Thoracic aorta (tissue), 2 donors: ENCODE measurements at places on chromosomes 5 and 9. TPM values are rescaled to one million over a fixed set of nuclear protein-coding genes. Genes with fewer than 3 reads are reported as not detected.

TEX48 gene
- not detected for total RNA-seq

SOX30 gene
- not detected for total RNA-seq

SHC3 gene
- total RNA-seq, result 1.8 TPM

PCDHA1 gene
- total RNA-seq, result not detected

DAB2 gene
- 187 TPM for total RNA-seq

MAMDC4 gene
- 1.8 TPM for total RNA-seq

SPATA31E1 gene
- total RNA-seq, result not detected

NRARP gene
- total RNA-seq, result 8.5 TPM

MSX2 gene
- total RNA-seq, result not detected

PCDHGC5 gene
- 6.9 TPM for total RNA-seq

PCDHGB7 gene
- total RNA-seq, result 18.0 TPM

DNA sequence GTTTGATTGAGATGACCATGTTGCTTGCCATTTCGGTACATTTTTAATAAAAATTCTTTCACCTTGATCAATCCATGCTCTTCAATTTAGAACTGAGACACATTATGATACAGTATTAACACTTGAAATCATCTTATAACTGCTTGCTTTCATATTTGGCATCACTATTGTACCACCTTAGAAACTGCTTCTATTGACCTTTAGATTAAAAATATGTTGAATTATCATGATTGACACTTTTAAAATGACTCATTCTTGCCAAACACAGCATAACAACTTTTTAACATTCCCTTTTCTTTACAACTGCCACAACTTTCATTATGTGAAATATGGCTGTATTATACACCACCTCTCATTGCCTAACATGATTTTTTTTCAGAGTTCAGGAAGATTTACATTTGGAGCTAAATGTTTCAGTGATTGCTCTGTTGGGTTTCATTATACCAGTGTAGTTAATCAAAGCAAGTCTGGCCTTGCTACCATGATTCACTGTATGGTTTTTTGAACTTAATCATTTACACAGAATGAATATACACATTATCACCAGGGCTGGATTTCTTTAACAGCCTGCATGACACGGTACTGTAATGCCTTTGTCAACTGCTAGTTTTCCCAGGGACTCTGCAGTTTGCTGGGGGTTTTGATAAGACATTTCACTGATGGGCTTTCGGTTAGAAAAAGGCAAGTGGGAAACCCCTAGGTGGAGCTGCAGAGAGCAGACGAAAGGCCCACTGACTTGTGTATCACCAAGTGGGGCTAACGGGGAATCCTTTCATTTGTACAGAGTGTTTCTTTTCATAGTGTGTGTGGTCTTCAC lies 93.6 kb upstream of the TLE4 start:
- no peaks in the 10 kb centered on the region for H3K27me3 ChIP-seq
- H3K27ac ChIP-seq, result no peak overlapping the region
- no peaks in the 10 kb centered on the region for H3K4me1 ChIP-seq
- no peak for DNase-seq
- H3K36me3 ChIP-seq, result no peaks in the 10 kb centered on the region
- no peak overlapping the region for H3K4me3 ChIP-seq

DNA sequence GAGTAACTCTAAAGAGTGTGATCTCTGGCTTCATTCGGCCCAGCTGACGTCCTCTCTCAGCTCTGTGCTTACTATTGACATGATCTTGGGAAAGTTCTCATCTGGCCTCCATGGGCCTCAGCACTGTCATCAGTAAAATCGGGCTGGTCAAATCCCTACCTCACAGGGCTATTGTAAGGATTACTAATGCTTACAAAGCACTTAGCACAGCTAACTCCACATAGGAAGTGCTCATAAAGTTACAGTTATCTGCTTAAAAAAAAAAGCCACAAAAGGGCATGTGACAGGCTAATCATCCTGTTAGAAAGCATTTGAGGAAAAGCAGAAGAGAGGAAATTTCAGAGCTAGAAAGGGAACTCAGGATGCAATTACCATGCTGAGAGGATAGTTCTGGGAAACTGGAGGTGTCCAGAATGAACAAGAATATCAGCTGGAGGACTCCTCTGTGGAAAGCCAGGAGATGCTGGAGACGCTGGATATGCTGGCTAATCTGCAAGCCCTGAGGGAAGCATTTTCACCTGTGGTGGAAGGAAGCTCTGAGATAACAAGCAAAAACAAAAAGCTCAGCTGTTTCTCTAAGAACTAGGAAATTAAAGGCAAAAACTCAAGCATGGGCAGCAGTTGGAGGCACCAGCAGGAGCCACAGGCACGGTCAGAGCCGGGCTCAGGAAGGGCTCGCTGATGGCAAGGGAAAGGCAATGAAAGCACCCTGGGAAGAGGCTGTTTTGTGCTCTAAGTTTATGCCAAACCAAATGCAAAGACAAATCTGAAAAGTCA lies 4.4 kb upstream of the BHMT start:
- H3K4me3 ChIP-seq, result no peak overlapping the region
- H3K4me1 ChIP-seq, result peaks cover 21% of the 10 kb centered on the region
- no peak for DNase-seq
- H3K36me3 ChIP-seq, result no peaks in the 10 kb centered on the region

DNA sequence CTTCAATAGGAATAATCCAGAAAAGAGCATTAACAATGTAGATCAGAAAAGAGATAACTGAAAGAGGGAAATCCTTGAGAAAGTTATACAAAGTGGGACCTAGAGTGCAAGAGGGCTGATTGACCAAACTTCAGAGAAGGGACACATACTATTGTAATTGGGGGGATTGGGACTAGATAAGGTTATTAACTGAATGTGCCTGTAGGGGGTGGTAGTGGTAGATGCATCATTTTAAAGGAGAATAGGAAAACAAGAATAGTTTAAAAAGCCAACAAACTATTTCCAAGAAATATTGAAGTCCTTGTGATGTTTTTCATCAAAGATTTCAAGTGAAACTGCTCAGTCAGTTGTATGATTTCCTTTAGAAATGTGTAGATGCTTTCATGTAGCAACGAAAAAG lies 468.5 kb downstream of the TAF11L14 start:
- H3K4me3 ChIP-seq, result no peak overlapping the region
- no peaks in the 10 kb centered on the region for H3K27me3 ChIP-seq
- H3K4me1 ChIP-seq, result no peaks in the 10 kb centered on the region
- H3K36me3 ChIP-seq, result no peaks in the 10 kb centered on the region
- no peak for DNase-seq

DNA sequence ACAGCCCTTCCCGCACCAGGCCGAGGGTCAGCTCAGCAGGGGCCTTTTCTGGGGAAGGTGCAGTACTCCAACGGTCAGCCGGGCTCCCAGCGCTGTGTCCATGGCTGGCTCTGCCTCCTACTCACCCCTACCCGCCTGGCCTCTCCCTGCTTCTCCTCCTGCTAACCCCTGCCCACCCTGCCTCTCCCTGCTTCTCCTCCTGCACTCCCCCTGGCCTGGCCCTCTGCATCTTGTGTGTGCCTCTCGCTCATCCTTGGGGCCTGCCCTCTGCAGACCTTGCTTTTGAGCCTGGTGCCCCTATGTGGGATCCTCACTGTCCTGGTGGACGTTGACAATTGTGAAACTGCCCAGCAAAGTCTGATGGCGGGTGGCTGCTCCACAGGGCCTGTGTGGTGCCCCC lies 274.6 kb upstream of the IRX2 start:
- no peaks in the 10 kb centered on the region for H3K4me1 ChIP-seq
- no peaks in the 10 kb centered on the region for H3K27me3 ChIP-seq
- H3K27ac ChIP-seq, result no peak overlapping the region

DNA sequence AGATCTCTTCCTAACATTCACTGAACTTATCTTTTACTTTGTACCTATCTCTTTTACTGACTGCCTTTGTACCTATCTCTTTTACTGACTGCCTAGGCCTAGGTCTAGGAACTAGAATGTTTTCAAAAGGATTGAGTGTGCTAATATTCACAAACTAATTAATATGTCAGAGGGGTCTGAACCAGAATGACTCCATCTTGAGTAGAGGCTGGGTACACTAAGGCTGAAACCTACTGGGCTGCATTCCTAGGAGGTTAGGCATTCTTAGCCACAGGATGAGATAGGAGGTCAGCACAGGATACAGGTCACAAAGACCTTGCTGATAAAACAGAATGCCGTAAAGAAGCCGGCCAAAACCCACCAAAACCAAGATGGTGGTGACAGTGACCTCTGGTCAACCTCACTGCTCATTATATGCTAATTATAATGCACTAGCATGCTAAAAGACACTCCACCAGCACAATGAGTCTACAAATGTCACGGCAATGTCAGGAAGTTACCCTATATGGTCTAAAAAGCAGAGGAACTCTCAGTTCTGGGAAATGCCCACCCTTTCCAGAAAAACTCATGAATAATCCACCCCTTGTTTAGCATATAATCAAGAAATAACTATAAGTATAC lies 2.5 kb upstream of the RHOBTB3 start:
- DNase-seq, result no peak
- H3K4me3 ChIP-seq, result no peak overlapping the region
- H3K4me1 ChIP-seq, result peaks cover 18% of the 10 kb centered on the region
- no peaks in the 10 kb centered on the region for H3K36me3 ChIP-seq
- no peak overlapping the region for H3K27ac ChIP-seq
- H3K27me3 ChIP-seq, result no peaks in the 10 kb centered on the region

DNA sequence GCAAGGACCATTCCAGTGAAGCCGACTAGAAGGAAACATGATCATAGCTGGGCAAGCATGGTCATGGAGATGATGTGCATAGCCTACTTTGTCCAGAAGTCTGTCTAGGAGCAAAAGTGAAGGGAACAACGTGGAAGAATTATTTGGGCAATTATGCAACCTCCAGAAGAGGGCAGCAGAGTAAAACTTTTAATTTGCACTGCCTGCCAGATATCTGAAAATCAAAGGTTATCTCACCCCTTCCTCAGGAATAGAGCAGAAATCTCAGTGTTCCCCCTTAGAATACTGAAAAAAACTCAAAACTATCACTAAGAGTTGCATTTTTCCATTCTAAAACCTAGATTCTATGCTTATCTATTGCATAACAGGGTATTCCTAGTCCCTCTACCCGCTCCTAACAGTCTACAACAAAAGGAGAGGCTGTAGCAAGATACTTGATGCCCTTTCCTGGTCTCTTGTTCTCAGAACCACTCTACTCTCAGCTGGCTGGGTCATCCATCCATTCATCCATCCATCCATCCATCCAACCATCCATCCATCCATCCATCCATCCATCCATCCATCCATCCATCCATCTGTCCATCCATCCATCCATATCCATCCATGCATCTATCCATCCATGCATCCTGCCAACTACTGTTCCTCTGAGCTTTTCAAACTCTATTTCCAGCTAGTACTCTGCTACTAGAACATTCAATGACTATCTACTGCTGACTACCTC lies 8.4 kb upstream of the SETD9 start:
- no peak for DNase-seq
- no peak overlapping the region for H3K27ac ChIP-seq
- H3K4me1 ChIP-seq, result no peaks in the 10 kb centered on the region
- H3K27me3 ChIP-seq, result no peaks in the 10 kb centered on the region
- no peak overlapping the region for H3K4me3 ChIP-seq

DNA sequence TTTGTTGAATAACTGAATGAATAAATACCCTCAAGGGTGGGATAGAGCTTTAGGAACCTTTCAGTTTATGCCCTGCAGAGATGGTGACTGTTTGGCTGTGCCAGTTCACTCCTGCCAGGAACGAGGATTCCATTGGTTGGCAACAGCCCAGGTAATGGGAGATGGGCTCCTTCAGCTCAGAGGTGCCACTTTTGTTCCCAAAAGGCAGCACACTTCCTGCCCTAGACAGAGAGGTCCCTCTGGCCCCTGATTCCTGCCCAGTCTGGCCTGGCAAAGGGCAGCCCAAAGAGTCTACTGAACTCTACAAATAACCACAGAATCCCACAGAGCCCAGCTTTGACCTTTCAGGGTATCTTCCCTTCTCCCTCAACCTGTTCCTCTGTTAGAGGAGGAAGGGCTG lies 1.6 kb downstream of the C9orf152 start:
- no peaks in the 10 kb centered on the region for H3K36me3 ChIP-seq
- H3K27ac ChIP-seq, result no peak overlapping the region
- DNase-seq, result no peak
- H3K4me1 ChIP-seq, result no peaks in the 10 kb centered on the region
- H3K4me3 ChIP-seq, result no peak overlapping the region

GRCh38 chr5:39256477-39257235 lies 37.3 kb upstream of the FYB1 start:
- peak overlapping the region; percentile 32 for H3K4me3 ChIP-seq
- no peaks in the 10 kb centered on the region for H3K36me3 ChIP-seq
- no peak overlapping the region for H3K27ac ChIP-seq
- no peaks in the 10 kb centered on the region for H3K4me1 ChIP-seq
- H3K27me3 ChIP-seq, result no peaks in the 10 kb centered on the region
- no peak for DNase-seq

DNA sequence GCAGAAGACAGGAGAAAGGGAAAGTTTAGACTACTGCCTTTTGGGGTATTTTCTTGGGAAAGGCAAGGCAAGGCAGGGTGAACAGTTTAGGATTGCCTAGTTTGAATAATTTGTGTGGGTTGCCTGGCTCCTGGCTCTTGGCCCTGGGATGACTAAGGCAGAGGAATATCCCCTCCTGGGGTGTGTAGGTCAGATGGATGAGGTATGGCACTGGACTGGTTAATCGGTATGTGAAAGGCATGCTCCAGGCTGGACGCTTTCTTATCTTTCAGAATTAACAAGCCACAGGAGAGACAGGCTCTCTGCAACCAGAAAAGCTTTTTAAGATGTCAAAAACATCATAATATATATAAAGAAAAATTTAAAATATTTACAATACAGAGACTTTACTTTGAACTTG lies 58.6 kb downstream of the STARD4 start:
- no peak overlapping the region for H3K27ac ChIP-seq
- DNase-seq, result no peak
- H3K4me3 ChIP-seq, result no peak overlapping the region
- H3K4me1 ChIP-seq, result peaks cover 4% of the 10 kb centered on the region

- H3K36me3 ChIP-seq, result no peaks in the 10 kb centered on the region
- no peak overlapping the region for H3K27ac ChIP-seq
- no peaks in the 10 kb centered on the region for H3K4me1 ChIP-seq
- no peaks in the 10 kb centered on the region for H3K27me3 ChIP-seq
- no peak overlapping the region for H3K4me3 ChIP-seq
Observed at GRCh38 chr5:113190347-113190746, 213.7 kb downstream of the DCP2 start.

- H3K36me3 ChIP-seq, result peaks cover 31% of the 10 kb centered on the region
- H3K27ac ChIP-seq, result no peak overlapping the region
- no peak for DNase-seq
- no peaks in the 10 kb centered on the region for H3K4me1 ChIP-seq
- no peak overlapping the region for H3K4me3 ChIP-seq
Observed at GRCh38 chr9:128747241-128747640, 23.3 kb upstream of the ZDHHC12 start.

DNA sequence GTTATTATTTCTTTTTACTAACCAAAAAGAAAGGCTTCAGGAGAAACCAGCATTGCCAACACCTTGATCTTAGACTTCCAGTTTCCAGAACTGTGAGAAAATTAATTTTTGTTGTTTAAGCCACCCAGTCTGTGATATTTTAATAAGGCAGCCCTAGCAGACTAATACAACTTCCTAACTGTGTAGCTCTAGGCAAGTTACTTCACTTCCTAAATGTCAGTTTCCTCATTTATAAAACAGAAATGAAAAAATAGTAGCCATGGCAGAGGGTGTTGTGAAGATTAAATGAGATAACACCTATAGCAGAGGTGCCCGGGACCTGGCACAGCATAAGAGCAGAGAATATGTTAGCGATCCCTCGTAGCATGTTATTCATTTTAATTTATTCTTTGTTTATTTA lies 66.6 kb upstream of the HAND1 start:
- no peaks in the 10 kb centered on the region for H3K27me3 ChIP-seq
- no peaks in the 10 kb centered on the region for H3K4me1 ChIP-seq
- no peaks in the 10 kb centered on the region for H3K36me3 ChIP-seq
- H3K4me3 ChIP-seq, result no peak overlapping the region
- DNase-seq, result no peak
- no peak overlapping the region for H3K27ac ChIP-seq

- no peak overlapping the region for H3K27ac ChIP-seq
- no peak for DNase-seq
- H3K27me3 ChIP-seq, result no peaks in the 10 kb centered on the region
- peaks cover 2% of the 10 kb centered on the region for H3K4me1 ChIP-seq
Observed at GRCh38 chr5:31987985-31988710, 186.0 kb downstream of the GOLPH3 start.
